Fibroblast of villous mesenchyme (primary cell): ENCODE measurements at places on chromosomes 7 and 10.

GRCh38 chr7:19111474-19112273 lies 5.8 kb downstream of the TWIST1 start:
- peak; percentile 31 for DNase-seq

- no peak for DNase-seq
Measured at GRCh38 chr7:101386558-101387231, 24.0 kb downstream of the COL26A1 start.

DNA sequence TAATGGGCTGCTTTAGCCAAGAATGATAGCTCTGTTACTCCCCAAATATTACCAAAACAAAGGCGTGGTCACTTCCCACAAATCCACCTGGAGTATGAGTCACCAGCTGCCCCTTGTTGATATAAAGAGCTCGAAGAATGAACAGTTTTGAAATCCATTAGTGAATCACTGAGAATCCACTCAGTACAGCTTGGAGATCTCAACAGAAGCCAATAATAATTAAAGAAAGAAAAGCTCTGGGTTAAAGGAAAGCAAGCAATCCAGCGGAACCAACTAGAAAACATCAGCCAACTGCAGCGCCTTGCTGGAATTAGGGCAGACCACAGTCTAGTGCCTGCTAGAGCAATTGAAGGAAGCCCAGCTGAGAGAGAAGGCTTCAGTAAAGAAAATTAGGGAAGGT lies 576.0 kb upstream of the C7orf33 start:
- DNase-seq = no peak

GRCh38 chr7:45601094-45601493 lies 26.9 kb downstream of the ADCY1 start:
- no peak for DNase-seq

GRCh38 chr7:100353685-100354330 lies 4.1 kb upstream of the PILRB start:
- no peak for DNase-seq

DNA sequence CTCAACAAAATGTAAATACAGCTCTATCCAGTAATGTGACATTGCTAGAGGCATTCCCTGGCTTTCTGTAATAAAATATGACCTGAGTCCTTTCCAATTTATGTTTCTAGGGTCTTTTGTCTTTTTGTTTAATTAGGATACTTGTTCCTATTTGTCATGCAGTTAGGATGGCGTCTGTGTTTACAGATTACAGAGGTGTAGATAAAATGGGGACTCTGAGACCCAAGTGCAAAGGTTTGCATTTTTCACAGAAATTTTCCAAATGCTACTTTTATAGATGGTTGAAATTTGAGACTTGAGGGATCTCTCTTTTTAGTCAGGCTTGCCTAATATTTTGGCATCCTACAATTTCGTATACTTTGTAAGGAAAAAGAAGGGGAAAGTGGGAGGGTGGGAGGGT lies 332.4 kb downstream of the PTEN start:
- no peak for DNase-seq

- no peak for DNase-seq
Measured at GRCh38 chr10:28680358-28680752, 3.0 kb downstream of the BAMBI start.

GRCh38 chr10:5402798-5403197 lies 1.8 kb downstream of the TUBAL3 start:
- DNase-seq = no peak

DNA sequence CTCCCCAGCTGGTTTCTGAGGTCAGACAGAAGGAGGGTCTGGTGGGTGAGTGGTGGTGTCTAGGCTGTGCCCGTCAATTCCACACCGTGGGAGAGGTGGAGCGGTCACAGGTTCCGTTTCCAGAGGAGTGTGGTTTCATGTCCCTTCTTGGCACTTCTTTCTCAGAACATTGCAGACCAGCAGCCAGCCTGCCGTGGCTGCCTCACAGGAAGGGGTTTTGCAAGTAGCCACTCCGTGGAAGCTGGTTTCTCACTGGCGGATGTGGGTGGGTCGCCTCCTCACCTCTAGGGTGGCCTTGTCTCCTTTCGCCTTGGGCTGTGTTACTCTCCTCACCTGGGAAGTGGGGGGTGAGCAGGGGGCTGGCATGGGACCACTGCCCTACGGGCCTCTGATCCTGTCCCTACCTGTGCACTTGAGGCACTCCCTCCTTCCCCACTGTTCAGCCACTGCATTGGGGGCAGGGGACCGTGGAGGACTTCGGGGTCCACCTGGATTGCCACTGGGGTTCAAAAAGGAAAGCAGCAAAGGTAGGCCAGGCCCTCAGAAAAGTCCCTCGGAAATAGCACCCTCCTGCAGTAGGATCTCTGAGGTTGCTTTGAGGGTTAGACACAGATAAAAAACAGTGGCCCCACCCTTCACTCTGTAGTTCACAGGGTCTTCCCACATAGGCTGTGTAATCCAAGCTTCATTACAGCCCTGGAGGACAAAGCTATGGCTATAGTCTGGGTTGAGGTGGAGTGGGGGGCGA lies 33.9 kb downstream of the TSPAN14 start:
- no peak for DNase-seq

DNA sequence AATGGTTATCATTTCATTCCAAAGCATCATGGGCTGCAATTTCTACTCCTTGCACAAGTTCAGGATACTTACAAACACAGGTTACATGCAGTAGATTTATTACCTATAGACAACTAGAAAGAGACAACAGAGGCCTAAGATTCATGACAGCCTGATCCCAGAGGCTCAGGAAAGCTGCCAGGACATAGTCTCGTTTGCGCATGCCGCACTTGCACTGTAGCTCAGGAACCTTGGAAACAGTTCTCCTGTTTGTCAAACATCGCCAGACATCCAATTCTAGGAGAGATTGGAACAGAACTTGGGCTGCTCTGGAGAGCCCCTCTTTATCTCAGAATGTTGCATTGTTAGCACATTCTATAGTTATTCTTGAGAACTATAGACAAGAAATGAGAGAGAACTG lies 216.2 kb upstream of the CDC14C start:
- DNase-seq = no peak

GRCh38 chr10:20181434-20181833 lies 365.2 kb downstream of the PLXDC2 start:
- DNase-seq = no peak

GRCh38 chr10:124632064-124632531 lies 112.1 kb downstream of the FAM53B start:
- DNase-seq = peak; percentile 67

GRCh38 chr7:18597754-18598153 lies 102.2 kb downstream of the HDAC9 start:
- DNase-seq = no peak

DNA sequence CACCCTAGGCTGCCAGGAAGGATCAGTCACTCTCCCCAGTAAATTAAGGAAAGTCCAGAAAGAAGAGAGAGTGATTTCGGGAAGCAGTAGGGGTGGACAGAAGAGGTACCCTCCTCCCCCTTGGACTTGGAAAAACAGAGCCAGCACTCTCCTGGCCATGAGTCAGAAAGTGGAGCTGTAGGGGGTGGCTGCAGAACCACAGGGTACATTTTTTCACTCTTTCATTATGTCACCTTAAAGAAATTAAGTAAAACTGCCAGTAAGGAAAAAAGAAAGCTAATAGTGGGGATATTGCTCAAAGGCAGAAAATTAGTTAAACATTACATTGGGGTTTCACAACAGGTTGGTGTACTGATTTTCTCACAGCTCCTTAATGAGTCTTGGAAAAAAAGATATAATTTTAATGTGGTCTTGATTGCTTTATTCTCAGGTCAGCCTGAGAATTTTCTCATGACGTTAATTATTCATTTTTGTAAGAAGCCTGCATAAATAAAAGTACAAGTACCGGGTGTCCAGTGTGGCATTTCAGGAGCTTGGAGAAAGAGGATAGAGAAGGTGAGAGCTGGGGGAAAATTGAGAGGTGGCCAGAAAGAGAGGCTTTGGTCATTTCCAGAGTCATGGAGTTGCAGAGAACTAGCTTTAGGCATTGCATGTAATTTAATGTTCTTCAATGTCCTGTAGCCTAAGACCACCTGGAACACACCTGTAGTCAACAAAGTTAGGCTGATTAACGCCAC lies 23.2 kb upstream of the AOAH start:
- no peak for DNase-seq

GRCh38 chr10:110396284-110396651 lies 91.5 kb upstream of the SMNDC1 start:
- no peak for DNase-seq

- no peak for DNase-seq
Measured at GRCh38 chr7:3730276-3730675, 429.2 kb downstream of the SDK1 start.

DNA sequence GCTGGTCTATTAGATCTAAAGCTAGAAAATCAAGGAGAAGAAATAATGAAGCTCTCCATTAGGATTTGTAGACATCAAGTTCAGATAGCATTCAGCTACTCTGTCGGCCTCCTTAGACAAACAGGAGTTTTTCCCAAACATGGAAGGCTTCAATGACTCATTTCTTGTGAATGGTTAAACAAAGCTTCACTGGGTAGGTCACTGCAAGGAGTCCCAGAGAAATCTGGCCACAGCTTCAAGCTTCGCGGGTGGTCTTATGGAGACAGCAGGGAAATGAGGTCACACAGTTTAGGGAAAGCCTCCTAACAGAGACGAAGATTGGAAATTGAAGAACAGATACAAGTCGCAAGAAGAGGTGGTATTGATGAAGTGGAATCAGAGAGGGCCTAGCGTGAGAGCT lies 22.6 kb upstream of the LRRC72 start:
- peak; percentile 21 for DNase-seq

- DNase-seq = no peak
Measured at GRCh38 chr10:1368842-1369171, 312.6 kb downstream of the WDR37 start.

GRCh38 chr10:77475522-77475921 lies 162.1 kb downstream of the KCNMA1 start:
- no peak for DNase-seq

GRCh38 chr10:43287056-43288007 lies 20.5 kb upstream of the RASGEF1A start:
- peak; percentile 8 for DNase-seq

DNA sequence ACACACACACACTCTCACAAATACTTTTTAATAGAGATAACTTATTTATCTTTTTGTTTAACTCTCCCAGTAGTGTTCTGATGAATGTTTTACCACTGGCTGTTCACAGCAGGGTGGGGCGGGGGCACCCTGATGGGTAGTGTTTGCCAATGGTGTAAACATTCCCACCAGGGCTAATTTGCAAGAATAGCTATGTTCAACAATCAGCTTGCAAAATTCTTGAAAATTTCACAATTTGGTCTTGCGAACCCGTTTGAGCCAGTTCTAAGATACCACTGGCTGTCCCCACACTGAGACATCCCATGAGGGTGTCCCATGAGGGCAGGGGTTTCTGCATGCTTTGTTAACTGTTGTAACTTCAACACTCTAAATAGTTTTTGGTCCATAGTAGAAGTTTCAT lies 348.5 kb downstream of the CXCL12 start:
- no peak for DNase-seq
